CD4-positive, alpha-beta T cell treated with Interleukin-4 for 4 hours (primary cell): ENCODE measurements at places on chromosomes 6 and 20.

GRCh38 chr20:24836041-24836533 lies 113.0 kb upstream of the CST7 start:
- DNase-seq: no peak

- DNase-seq: peak; percentile 45
Observed at GRCh38 chr20:26208296-26209091, 511.8 kb upstream of the ZNF337 start.

DNA sequence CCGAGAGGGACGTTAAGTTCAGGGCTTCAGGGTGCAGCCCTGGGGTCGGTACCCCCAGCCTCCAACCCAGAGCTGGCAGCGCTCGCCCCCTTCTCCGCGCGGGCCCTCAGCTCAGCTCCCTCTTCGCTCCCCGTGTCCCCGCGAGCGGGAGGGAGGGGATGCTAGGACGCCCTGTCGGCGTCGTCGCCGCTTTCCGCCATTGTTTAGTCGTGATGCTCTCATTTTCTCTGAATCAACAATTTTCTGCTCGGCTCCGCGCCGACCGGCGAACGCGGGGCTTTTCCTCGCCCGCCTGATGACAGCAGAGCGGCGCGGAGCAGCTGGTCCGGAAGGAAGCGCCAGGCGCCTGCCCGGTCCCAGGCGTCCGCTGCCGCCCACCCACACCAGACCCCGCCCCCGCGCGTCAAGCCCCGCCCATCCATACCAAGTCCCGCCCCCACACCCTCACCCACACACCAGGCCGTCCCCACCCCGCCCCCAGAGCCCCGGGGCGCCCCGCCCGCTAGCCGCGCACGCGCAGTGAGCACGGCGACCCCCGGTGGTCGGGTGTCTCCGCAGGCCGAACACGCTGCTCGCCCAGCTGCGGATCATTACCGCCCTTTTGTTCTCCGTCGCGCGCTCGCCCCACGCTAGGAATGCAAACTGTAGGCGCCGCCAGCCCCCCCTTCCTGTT lies 50.1 kb upstream of the SLC32A1 start:
- DNase-seq: peak; percentile 37

DNA sequence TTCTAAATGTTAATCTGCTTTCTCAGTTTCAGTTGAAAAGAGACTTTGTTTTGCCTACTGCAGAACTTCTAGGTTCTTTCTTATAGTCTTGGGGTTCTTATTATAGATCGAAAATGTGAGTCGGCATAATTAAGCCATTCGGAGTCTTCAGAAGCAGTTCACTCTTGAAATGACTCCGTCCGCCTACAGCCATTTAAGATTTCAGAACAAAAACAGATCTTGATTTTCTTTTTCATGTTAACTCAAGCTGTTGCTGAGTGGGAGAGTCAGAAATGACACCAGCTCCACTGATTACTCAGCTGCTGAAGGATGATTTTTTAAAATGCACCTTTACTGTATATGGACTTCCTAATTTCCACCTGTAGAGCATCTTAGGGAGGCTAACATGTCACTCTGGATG lies 15.9 kb downstream of the PRDM1 start:
- peak; percentile 45 for DNase-seq

GRCh38 chr6:56690519-56691285 lies 48.0 kb upstream of the DST start:
- DNase-seq: no peak

GRCh38 chr6:33323623-33323948 lies 6.0 kb upstream of the ZBTB22 start:
- DNase-seq: no peak

GRCh38 chr6:107115695-107116327 lies 496 bp upstream of the BEND3 start:
- no peak for DNase-seq

- DNase-seq: peak; percentile 63
Observed at GRCh38 chr6:143940011-143940597, 68.0 kb downstream of the PLAGL1 start.

- no peak for DNase-seq
Observed at GRCh38 chr6:78864957-78865356, 2.4 kb upstream of the IRAK1BP1 start.

DNA sequence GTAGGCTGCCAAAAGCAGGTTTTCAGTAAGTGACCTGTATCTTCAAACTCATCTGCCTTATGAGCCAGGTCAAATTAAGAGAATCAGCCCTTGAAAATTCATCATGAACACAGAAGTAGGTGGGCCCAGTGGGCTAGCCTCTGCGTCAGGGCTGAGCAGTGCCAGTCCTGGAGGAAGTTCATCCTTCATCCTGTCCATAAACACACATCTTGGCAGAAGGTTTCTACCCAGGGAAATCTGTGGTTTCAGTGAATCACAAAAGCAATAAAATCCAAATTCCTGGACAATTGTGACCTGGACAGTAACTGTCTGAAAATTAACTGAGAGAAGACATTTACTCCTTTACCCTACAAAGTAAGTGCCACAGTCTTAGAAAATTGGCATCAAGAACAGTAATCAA lies 72.4 kb downstream of the ATG5 start:
- DNase-seq: no peak

GRCh38 chr6:170271771-170272314 lies 19.0 kb downstream of the DLL1 start:
- DNase-seq: peak; percentile 83

DNA sequence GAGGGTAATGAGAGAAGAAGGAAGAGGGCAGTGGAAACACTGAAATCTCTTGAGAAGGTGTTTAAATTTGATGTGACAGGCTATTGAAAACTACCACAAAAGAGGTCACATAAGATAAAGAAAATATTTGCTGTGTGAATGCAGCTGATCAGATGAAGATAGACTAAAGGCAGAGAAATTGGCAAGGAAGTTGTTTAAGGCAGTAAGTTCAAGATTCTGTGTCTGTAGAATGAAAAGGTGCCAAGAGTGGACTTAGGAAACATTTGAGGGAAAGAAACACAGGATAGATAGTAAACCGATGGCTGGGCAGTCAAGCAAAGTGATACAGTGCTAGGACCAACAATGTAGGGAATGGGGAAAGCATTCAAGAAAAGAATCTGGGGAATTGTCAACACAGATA lies 332.3 kb upstream of the MARCKS start:
- DNase-seq: no peak

DNA sequence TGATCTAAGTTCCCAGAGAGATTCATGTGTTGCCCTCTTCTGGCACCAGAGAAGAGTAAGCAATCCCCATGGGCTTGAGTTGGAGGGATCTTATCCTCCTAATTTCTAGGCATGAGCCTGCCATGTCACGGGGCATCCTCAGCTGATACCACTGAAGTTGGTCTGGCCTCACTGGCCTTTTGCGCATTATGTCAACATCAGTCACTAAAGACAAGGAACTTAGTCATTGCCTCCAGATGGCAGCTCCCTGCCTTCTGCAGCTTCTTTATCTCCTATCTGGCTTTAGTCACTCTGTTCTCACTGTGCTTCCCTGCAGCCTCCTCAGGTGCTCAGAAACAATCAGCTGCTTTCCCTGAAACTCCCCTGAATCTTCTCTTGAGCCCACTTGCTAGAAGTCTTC lies 312.2 kb downstream of the ADGRG6 start:
- no peak for DNase-seq

DNA sequence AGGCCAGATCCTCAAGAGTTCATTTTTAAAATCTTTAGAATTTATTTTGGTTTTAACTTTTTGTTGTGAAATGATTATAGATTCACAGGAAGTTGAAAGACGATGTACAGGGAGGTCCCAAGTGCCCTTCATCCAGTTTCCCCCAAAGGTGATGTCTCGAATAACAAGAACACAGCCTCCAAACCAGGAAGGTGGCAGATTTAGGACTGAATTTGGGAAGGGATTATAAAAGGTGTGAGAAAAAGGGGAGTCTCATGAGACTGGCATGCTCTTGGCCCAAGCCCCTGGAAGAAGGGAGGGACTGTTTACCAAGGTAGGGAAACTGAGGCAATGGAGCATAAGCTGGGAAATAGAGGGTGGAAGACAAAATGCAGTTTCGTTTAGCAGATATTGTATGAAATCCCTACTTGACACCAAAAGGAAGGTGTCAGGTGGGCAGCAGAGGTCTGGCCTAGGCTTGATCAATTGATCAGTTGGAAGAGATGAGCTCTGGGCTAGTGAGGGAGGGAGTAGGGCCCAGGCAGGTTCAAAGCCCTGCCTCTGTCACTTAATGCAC lies 81.2 kb downstream of the BMP7 start:
- DNase-seq: no peak

GRCh38 chr6:34904990-34905613 lies 16.0 kb downstream of the ANKS1A start:
- DNase-seq: no peak

- DNase-seq: no peak
Observed at GRCh38 chr6:126672649-126673048, 332.7 kb downstream of the CENPW start.

DNA sequence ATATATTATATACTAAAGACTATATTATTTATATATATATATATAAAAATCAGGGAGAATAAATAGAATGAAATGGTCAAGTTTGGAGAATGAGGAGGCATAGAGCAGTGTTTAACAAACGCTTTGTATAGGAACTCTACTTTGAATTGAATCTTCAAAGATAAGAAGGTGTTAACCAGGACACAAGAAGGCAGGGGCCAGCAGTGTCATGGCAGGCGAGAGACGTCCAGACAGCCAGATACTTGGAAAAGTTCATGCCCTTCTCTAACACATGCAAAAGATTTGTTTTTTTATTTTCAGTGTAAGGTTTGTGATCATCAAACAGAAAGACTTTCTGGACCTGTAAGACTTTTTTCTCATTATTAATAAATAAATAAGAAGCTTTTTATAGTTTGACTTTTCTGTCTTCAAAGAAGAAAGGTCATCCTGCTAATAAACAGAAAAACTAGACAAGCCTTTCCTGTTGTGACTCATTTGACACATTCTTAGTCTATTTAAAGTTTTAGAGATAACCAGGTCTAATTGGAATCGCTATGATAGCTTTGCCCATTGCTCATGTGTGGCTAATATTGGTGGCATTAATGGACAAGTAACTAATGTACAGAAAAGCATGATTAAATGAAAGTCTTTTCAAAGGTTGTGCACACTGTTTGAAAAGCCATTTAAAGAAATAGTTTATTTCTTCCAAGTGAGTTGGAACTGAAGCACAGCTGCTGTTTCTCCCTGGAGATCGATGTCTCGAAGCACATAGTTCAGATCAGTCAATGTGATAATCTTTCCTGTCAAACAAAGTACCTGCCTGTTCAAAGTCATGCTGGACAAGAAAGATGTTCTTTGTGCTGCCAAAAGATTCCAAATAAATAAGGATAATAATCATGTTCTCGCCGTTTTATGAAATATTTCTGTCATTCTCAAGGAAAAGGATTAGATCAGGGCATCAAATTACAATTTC lies 420.4 kb upstream of the OPRM1 start:
- no peak for DNase-seq

GRCh38 chr6:87212596-87212995 lies 57.2 kb downstream of the ZNF292 start:
- no peak for DNase-seq

GRCh38 chr6:81063891-81064290 lies 688.6 kb downstream of the TENT5A start:
- no peak for DNase-seq

GRCh38 chr20:31603822-31604566 lies 1.1 kb upstream of the ID1 start:
- DNase-seq: peak; percentile 80

GRCh38 chr6:136763716-136764516 lies 28.4 kb downstream of the MAP3K5 start:
- peak; percentile 24 for DNase-seq

DNA sequence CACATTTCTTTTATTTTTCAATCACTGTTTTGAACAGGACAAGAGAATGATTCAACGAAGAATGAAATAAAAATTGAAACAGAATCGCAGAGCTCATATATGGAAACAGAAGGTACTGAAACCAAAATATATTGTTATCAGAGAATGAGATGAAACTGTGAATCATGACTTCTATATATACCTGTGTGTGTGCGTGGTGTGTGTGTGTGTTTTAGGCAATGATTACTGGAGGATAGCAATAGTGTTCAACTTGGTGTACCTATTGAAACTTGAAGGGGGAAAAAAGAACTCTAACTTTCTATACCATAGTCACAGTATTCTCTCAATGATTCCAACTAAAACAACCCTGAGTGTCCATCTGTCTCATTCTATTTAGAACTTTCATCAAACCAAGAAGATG lies 586.6 kb downstream of the KIF16B start:
- no peak for DNase-seq

DNA sequence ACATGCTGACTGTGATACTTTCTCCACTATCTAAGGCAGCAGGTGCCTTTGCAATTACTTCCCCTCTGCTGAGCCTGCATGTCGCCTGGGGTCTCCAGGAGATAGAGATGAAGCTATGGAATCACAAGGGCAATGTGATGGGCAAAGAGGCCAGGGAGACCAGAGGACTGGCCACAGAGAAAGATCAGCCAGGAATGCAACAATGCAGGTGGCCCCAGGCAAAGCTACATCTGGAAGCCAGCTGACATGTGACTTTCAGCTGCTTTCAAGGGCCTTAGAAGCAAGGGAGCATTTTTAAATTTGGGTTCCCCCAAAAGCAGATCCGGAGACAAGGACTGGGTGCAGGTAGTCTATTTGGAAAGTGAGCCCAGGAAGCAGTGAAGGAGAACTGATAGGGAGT lies 107.9 kb upstream of the SRSF6 start:
- DNase-seq: no peak

GRCh38 chr20:23147964-23148730 lies 62.0 kb upstream of the CD93 start:
- DNase-seq: peak; percentile 23

GRCh38 chr6:129717277-129717676 lies 7.3 kb upstream of the ARHGAP18 start:
- DNase-seq: no peak
